ENCODE measurements at places on chromosomes 16 and 17.

DNA sequence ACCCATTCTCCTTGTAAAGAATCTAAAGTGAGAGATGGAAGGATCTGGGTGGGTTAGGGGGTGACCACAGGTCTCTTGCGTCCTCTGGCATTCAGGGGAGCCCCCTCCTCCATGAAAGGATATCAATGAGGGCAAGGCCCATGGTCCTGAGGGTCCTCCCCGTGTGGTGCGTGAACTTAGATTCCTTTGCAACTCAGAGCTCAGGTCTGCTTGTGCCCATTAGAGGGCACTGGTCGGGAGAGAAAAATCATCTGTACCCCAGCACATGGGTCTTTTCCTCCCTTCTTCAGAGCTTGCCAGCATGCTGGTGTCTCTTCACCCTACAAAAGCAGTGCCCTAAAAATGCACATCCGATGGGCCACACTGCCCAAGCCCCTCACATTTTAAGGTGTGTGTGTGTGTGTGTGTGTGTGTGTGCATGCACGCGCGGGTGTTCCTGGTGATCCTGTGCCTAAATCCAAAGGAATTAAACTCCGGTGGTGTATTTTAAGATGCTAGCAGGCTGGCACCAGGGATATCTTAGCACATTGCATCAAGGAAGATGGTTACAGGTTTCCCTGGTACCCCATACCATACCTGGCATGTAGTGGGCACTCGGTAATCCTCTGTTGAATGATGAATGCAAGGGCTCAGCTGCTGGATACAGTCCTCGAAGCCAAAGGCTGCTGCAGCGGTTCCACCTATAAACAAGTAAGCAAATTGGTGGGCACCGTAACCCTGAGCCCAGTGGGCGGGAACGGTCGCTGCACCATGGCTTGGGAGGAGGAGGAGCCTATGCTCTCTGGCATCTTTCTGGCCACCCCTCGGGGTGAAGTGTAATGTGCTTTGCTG, 4.7 kb downstream of the C1QTNF1 start:
- DNase-seq, result no peak

DNA sequence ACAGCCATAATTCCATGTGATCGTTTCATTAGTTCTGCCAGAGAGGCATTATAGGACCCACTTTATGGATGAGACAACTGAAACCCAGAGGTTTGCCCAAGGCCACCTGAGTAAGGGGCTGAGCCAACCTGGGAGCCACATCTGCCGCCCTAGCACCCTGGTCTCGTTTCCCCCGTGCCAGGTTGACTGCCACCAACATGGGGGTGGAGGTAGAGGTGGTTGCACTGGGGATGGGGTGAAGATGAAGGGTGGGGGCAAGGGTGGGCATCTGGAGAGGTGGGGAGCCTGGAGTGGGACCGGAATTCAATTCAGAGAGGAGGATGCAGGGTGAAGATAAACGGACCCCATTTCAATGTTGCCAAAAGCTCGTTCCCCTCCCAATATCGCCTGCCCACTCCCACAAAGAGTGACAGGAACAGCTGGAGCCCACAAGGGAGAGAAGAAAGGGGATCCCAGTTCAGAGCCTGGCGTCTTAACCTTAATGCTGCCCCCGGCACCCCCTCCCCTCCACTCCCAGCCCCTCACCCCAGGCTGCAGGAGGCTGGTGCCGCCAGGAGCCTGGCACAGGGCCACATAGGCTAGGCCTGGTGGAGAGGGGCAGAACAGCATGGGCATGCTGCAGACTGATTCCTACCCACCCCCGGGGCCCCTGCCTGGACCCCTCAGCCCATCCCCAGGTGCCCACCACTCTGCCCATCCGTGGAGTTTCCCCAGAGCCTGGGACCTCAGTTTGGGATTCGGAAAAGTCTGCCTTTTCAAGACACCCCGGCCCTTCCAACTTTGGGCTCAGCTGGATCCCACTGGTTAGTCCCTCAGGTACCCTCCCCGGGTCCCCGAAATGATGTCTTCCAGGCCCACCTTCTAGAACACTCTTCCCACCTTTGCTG, 29.6 kb downstream of the NGFR start:
- no peak for DNase-seq

DNA sequence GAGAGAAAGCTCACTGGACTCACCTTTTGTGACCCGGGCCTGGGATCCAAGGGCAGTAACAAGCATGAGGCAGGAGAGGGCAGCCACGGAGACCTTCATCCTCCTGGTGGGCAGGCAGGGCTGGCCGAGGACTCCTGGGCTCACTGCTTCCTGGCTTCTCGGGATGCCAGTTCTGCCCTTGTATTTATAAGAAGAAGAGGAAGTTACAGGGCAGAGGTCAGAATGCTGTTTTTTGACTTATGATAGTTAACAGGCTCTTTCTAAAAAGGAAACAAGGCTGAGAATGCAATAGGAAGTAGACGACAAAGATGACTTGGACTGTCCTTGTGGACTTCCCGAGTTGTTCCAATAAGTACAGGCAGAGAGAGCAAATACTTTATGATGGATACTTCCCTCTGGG, at the start of gene CCL23:
Gene CCL23 (minus strand): TSS at position 174 of the 400 bp plus-strand sequence. CDS start 75 bp downstream, at position 99.
- DNase-seq, result no peak

- no peak for DNase-seq
These were observed 145.5 kb downstream of the MSI2 start for GRCh38 chr17:57401556-57402488.

DNA sequence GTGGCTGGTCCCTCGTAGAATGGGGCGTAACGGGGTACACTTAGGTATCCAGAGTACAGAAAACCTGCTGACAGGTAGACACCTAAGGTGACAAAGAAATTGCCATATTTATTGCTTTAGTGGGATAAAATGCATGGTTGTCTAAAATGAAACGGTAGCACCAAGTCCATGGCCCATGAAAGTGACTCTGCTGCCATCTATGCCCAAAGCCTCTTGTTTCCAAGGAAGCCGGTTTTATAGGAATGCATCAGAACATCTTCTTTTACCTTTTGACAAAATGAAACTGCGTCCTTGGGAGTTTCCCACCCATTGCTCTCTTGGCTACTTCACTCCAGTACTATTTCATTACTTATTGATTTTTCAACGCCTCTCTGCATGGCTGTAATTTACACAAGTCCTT, 151.3 kb upstream of the ZFHX3 start:
- no peak for DNase-seq

DNA sequence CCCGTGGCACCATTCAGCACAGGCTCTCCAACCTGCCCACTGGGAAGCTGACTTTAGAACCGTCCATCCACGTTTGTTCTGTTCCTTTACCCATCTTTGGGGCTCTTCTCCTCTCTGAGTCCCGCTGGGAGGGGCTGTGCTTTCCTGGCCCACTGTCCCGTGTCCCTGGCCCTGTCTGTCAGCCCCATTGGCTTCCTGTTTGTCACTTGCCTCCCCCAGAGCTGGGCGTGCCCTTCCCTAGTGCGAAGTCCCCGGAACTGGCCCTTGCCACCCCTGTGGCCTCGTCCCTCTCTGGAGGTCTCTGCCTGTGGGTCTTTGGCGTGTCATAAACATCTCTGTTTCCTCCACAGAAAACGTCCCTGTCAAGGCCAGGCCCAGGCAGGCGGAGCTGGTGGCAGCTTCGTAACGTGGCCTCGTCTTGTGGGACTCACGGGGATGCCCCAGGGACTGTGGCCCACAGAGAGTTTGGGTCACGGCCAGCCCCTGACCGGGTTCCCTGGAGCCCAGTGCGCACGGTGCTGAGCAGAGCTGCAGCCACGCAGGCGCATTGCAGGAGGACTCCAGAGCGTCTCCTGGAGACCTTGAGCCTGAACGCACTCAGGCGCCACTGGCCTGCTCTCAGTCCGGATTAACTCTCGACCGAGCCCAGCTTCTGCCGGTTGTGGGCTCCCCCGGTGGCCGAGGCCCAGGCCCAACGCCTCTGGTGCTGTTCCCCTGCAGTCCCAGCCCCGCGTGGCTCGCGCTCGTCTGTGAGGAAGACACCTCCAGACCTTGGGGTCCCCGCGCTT, 7.3 kb downstream of the CHMP6 start:
- no peak for DNase-seq

DNA sequence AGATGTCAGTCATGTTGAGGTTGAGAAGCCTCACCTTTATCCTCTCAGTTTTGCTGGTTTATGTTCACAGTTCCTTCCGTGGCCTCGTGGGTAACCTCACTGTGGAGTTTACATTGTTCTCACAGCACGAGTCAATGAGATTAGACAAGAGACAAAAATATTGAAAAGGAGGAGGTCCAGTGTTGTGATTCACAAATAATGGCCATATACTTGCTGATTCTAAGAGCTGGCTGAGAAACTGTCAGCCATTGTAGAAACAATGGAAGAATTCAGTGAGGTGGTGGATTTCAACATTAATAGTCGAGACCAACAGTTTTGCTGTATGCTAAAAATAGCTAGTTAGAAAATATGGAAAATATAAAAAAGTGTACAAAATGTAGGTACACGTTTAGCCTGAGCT, 176.4 kb upstream of the WSCD1 start:
- no peak for DNase-seq

DNA sequence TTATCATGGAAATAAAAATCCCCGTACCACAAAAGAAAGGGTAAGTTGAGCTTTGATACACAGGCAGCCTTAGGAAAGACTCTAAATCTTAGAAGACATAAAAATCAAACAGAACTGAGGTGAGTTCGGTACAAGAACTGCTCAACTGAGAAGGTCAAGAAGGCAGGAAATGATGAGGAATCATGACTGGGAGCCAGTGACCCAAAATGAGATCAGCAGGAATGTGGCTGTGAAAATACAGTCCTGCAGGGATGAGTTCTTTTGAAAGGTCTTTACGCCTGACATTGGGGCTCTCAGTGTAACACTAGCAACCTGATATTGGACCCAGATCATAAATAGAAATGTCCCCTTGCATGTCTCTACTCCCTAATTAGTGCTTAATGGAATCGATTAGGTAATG, 56.3 kb upstream of the CDH11 start:
- no peak for DNase-seq

- no peak for DNase-seq
These were observed 140.6 kb downstream of the CLEC16A start for GRCh38 chr16:11084876-11085485.

DNA sequence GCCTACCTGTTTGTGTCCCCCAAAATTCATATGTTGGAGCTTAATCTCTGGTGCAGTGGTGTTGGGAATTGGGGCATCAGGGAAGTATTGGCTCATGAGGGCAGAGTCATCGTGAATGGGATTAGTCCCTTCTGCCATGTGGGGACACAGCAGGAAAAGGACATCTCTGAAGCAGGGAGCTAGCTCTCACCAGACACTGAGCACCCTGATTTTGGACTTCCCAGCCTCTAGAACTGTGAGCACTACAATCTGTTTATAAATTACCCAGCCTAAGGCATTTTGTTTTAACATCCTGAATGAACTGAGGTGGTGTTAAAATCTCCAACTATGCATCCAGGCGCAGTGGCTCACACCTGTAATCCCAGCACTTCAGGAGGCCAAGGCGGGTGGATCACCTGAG, 206.0 kb downstream of the SEC14L1 start:
- DNase-seq, result no peak

DNA sequence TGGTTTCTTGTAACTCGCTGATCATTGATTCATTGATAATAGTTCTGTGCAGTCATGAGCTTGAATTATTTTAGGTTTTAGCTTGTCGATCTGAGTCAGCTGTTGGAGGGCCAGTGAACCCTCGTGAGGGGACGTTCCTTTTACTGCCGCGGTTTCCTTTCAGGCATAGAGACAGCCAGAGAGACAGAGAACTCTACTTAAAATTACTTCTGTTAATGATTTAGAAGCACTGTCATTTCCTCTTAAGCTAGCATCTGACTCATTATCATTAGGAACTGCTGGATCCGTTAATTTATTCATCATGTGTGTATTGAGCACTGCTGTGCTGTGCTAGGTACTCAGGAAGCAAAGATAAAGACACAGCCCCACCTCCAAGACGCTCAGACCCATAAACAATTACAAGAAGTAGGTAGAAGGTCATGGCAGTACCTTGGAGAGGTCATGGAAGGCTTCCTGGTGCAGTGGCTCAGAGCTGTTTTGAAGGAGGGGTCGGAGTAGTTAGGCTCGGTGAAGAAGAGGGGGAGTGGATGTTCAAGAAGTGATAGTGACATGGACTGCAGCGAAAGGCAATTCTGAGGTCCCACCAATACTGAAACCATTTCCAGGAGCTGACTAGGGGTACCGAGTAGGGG, 3.3 kb downstream of the PGS1 start:
- no peak for DNase-seq

DNA sequence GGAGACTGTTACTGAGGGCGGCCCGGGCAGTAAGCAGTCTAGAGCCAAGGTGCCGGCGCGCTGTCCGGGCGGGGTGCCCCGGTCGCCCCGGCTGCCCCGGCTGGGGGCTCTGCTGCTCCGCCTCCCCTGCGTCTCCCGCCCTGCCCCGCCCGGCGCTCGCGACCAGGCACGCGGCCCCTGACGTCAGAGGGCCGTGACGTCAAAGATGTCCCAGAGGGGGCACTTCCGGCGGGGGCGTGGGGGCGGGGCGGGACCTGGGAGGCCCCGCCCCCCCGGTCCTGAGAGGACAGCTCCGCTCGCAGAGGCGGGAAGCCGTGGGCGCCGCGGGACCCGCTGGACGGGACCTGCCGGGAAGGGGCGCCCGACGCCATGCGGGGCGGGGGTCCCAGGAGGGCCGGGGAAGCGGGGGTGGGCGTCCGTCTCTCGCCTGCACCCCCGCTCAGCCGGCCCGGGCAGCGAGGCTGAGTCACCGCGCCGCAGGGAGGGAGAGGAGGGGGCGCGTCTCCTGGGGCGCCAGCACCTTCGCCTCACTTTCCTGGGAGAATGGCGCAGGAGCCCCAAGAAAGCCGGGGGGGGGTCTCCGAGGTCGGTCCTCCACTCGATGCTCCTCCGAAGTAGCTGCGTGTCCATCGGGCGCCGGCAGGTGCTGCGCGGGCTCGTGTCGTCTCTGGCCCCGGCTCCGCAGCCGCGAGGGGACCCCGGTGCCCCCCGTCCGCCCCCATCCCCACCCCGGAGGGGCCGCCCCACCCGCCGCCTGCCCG, 4.4 kb upstream of the HIC1 start:
- DNase-seq, result no peak

DNA sequence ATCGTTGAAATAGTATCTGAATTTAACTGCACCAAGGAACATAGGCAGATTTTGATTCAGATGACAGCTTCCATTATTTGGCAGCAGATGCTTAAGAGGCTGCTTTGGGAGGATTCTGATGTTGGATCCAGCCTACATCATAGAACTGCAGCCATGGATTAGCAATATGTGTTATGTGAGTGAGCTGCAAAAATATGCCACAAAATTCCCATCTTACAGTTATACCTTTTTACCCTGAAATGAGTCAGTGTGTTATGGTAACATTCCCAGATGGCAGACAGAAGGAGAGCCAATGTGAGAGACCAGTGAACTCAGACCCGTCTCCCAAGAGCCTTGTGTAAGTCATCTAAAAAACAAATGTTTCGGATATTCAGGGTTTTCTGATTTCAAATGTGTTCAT, 206.1 kb downstream of the CDH13 start:
- DNase-seq, result no peak

DNA sequence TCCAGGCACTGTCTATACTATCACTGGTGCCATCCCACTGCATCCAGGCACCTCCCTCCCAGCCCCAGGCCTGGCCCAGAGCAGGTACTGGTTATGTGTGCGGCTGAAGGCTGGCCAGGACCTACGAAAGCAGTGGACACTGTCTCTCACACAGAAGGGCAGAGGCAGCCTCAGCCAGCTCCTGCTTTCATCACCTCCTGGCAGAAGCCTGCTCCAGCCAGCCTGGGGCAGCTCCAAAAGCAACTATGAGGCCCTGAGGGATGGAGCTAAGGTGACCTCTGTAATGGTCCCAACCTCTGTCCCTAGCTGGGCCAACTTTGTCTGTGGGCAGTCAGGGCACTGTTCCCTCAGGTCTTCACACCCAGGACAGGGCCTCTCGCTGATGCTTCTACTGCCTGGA, 18.8 kb downstream of the HSD11B2 start:
- DNase-seq, result no peak

All from HS-27A (cell line).